ENCODE measurements at places on chromosomes 1 and 21.

- no peaks in the 10 kb centered on the region for H3K36me3 ChIP-seq
- H3K4me3 ChIP-seq: no peak overlapping the region
Measured at GRCh38 chr1:48848035-48848434, 71.3 kb upstream of the BEND5 start.

GRCh38 chr1:99490031-99490430 is 155.9 kb upstream of the PALMD start:
- no peaks in the 10 kb centered on the region for H3K27me3 ChIP-seq
- DNase-seq: no peak
- no peaks in the 10 kb centered on the region for H3K36me3 ChIP-seq

GRCh38 chr1:110520827-110521226 is 1.9 kb upstream of the KCNA10 start:
- H3K27ac ChIP-seq: no peak overlapping the region
- DNase-seq: no peak
- H3K4me1 ChIP-seq: no peaks in the 10 kb centered on the region
- H3K4me3 ChIP-seq: no peak overlapping the region
- no peaks in the 10 kb centered on the region for H3K36me3 ChIP-seq

GRCh38 chr1:24384251-24385090 is 29.1 kb downstream of the STPG1 start:
- H3K4me3 ChIP-seq: no peak overlapping the region
- no peaks in the 10 kb centered on the region for H3K36me3 ChIP-seq
- H3K27ac ChIP-seq: no peak overlapping the region
- no peak for DNase-seq
- H3K27me3 ChIP-seq: no peaks in the 10 kb centered on the region
- peaks cover 44% of the 10 kb centered on the region for H3K4me1 ChIP-seq

DNA sequence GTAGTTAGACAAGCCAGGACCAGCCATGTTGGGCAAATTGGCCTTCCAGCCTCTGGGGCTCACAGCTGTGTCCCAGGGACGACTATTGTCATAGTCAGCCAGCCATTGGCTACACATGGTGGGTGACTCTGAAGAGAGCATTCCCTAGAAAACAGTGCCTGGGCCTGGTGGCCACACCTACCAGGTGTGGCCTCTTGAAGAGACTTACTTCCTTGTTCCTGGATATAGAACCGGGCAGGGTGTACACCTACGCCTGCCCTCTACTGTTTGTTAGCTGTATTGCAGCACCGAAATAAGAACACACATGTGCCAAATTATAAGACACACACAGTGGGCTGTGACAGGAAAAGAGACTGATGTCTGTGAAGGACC is 134.6 kb upstream of the ARHGEF16 start:
- H3K4me1 ChIP-seq: peaks cover 11% of the 10 kb centered on the region
- no peak overlapping the region for H3K4me3 ChIP-seq
- H3K27me3 ChIP-seq: no peaks in the 10 kb centered on the region
- H3K36me3 ChIP-seq: no peaks in the 10 kb centered on the region
- no peak for DNase-seq
